ENCODE measurements at places on chromosomes 3 and 15.

DNA sequence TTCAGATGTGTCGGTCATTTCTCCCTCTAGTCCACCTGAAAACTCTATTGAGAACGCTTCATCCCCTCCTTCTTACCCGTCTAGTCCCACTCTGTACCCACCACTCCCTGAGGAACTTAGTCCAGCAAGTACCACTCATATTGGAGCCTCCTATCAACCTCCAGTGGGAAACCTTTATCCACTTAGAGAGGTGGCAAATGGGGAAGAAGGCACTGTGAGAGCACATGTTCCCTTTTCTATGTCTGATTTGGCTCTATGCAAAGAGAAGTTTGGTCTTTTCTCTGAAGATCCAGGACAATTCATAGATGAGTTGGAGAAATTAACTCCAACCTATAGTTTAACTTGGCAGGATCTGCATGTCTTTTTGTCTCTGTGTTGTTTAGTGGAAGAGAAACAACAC, 17.0 kb upstream of the RPN1 start:
- DNase-seq = no peak

DNA sequence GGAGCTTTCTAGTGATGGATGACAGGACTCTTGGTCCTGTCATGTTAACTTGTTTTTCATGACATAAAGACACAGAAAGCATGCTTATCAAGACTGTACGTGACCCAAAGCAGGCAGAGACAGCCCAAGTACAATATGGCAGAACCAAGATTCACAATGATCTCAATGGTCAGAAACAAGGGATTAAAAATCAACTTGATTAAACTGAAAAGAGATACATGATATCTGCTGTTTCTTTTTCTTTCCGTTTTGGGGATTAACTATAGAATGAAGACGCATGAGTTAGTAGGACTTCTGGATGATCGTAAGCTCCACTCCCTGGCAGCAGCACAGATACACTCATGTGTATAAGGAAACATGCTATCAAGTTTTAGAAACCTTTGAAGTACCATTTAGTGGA, 98.4 kb upstream of the MYZAP start:
- no peak for DNase-seq

DNA sequence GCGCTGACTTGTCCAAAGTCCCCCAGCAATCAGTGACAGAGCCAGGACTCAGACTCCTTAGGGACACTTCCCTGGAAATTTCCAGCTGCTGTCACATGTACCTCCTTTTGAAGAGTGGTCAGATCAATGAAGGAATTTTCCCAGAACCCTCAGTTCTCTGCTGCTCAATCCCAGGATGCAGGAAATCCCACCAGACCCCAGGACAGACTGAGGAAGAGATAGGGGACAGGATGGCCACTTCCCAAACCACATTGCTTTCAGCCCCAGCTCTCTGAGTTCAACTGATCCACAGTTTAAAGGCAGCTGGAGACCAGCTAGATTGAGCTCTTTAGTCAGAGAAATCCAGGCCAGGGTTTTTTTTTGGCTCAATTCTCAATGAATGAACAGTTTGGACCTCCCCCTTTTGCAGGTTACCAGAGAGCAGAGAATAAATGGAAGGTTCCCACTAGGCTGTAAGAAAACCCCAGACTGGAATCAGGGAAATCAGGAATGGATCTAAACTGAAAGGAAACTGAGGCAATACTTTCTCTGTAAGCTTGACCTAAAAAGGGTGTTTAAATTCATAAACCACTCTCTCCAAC, 1.5 kb downstream of the CYP1A1 start:
- no peak for DNase-seq

GRCh38 chr3:58175437-58176184, 35.2 kb downstream of the DNASE1L3 start:
- DNase-seq = no peak

DNA sequence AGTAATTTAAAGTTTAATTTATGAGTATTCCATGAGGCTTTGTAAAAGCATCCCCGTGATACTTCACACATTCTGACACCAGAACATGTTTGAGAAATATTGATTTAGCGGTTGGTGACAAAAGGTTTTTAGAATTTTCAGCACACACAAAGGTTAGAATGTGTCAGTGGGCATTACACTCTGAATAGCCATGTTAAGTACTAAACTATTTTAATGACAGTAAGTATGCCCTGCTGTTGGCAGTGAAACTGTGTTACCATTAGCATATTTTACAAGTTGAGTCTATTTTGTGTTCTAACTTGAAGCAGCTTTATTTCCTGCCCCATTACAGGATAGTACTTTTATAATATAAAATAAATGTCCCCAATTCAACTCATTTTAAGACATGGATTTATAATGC, 66.5 kb downstream of the ADAMTSL3 start:
- no peak for DNase-seq

Data from activated CD8-positive, alpha-beta memory T cell treated with anti-CD3 and anti-CD28 coated beads, Interleukin-2, amount 50 U/mL, for 48 hours (primary cell).